ENCODE measurements at places on chromosomes 4 and X. TPM values are rescaled to one million over a fixed set of nuclear protein-coding genes. Genes with fewer than 3 reads are reported as not detected.

CCNA2 gene
- total RNA-seq: 83.6 TPM

LIAS gene
- total RNA-seq: 14.4 TPM

NDP gene
- total RNA-seq: 0.29 TPM

FRAS1 gene
- total RNA-seq: 1.2 TPM

DCAF8L2 gene
- total RNA-seq: not detected

FAM241A gene
- total RNA-seq: 2.6 TPM

SPANXA1 gene
- not detected for total RNA-seq

PCDH11X gene
- not detected for total RNA-seq

All from myometrial cell (primary cell).